Skin of body (tissue), 3 donors: ENCODE measurements at places on chromosomes 7 and 10. TPM values are rescaled to one million over a fixed set of nuclear protein-coding genes. Genes with fewer than 3 reads are reported as not detected.

DNA sequence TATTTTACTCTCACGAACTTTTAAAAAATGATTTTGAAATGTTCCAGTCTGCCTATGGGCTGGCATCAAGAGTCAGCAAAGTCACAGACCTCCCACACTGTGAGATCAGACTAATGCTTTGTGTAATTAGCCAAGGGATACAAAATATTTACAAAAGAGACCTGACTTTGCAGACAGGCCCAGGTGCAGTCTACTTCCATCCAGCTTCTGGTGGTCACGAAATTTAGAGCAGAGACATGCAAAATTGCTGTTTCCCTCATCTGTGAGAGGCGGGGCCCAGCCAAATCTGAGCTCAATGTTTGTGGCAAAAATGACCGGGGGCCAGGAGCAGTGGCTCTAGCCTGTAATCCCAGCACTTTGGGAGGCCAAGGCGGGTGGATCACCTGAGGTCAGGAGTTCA, 82.5 kb upstream of the PITRM1 start:
- no peak for DNase-seq

GRCh38 chr7:50185951-50186682, 93.1 kb upstream of the ZPBP start:
- DNase-seq, result no peak

GRCh38 chr10:130799532-130799931, 512.0 kb downstream of the TCERG1L start:
- DNase-seq, result no peak

The TUBGCP2 gene
- total RNA-seq, result 29.1 TPM

The PDK4 gene
- 34.8 TPM for total RNA-seq

The SEMA3C gene
- 103 TPM for total RNA-seq
